RCC 7860 (cell line): ENCODE measurements at places on chromosomes 11 and 22.

DNA sequence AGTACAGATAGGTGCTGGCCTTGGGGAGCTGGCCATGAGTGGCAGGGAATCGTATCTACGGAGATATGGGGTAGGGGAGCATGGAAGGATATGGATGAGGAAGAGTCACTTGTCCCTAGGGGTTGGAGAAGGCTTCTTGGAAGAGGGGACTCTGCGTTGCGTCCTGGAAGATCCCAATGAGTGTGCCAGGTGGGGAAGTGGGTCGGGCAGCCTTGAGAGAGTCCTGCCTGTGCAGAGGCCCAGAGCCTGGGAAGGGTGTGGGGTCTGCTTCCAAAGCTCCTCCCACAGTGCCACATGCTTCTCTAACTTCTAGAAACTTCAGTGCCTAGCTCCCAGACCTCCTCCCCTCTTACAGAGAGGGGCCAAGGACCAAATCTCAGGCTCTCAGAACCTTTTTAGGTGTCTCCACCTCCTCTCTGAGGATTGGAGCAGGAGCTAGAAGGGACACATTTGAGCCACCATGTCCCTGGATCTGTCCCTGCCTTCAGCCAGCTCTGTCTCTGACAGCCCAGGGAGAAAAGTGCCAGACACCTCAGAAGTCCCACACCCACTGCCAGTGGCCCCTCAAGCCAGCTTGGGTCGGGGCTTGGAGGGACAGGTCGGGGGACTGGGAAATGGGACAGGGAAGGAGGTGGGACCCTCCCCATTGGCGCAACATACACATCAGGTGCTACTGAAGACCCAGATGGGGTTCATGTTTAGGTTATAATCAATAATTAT, 11.0 kb downstream of the RHBDD3 start:
- DNase-seq: no peak

DNA sequence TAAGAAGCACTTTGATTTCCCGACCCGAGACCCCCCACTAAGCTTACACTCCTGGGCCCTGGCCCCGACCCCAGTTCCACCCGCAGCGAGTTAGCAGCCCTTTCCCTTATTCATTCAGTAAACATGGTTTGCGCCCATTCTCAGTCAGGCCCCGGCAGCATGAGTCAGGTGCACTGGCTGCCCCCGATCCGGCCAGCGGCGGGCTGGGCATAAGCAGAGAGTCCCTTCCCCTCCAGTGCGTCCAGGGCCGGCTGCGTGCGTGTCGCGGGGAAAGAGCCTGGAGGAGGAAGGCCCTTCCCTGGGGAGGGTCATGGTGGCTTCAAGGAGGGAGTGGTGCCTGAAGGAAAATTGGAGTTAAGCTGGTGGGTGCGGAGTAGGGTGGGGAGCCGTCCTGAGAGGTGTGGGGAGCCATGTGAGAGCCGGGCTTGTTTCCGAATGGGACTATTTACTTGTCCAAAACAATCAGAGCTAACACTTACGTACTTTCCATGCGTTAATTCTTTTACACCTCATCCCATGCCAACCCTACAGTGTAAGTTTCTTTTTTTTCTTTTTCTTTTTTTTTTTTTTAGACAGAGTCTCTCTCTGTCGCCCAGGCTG, 657 bp downstream of the IGHMBP2 start:
- DNase-seq: no peak

DNA sequence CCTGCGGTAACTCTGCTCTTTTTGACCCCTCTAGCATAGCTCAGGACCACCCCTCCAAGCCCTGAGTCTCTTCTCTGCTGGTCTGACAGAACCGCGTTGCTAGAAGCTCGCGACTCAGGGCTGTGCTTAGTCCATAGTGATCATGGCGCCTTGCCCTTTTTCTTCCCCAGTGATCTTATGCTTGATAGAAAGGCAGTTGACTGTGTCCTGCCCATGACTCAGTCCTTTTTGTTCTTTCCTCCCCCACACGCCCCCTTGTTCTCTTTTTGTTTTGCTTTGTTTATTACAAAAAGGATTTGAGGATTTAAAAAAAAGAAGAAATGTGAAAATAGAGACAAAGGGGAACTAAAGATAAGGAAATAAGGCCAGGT, 17.5 kb downstream of the IL17RA start:
- DNase-seq: no peak

- no peak for DNase-seq
Observed at GRCh38 chr11:129388824-129389223, 13.2 kb downstream of the BARX2 start.

GRCh38 chr11:123475469-123475868, 45.4 kb downstream of the GRAMD1B start:
- no peak for DNase-seq

- DNase-seq: no peak
Observed at GRCh38 chr11:57357856-57358255, 19.7 kb downstream of the P2RX3 start.

- no peak for DNase-seq
Observed at GRCh38 chr22:33829546-33830280, 90.6 kb downstream of the LARGE1 start.

DNA sequence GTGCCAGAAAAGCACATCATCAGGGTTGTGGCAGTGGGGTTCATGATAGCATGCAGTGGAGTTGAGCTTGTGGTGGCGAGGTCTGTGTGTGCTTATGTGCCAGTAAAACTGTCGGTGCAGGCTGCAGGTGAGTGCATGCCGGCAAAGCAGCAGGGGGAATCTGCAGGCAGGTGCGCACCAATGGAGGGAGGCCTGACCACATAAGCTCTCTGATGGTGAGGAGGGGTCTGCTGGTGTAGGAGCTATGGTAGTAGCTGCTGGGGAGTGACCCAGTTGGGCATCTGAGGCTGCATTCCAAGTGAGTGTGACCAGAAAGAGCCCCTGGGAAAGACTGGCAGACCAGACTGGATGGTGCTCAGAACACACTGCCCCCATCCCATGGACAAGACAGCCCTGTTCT, 121.5 kb downstream of the CNTN5 start:
- DNase-seq: no peak

DNA sequence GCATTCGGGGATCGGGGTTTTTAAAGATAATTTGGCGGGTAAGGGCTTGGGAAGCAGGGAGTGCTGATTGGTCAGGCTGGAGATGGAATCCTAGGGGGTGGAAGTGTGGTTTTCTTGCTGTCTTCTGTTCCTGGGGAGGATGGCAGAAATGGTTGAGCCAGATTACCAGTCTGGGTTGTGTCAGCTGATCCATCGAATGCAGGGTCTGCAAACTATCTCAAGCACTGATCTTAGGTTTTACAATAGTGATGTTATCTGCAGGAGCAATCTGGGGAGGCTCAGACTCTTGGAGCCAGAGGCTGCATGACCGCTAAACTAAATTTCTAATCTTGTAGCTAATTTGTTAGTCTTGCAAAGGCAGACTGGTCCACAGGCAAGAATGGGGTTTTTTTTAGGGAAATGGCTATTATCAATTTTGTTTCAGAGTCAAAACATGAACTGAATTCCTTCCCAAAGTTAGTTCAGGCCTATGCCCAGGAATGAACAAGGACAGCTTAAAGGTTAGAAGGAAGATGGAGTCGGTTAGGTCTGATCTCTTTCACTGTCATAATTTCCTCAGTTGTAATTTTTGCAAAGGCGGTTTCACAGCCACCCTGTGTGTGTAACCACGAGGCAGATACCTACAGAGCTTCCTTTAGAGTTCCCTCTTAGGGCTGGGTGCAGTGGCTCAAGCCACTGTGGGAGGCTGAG, 10.2 kb downstream of the SCGB1A1 start:
- no peak for DNase-seq

GRCh38 chr11:38060136-38060535, 1462.1 kb upstream of the RAG2 start:
- DNase-seq: no peak

DNA sequence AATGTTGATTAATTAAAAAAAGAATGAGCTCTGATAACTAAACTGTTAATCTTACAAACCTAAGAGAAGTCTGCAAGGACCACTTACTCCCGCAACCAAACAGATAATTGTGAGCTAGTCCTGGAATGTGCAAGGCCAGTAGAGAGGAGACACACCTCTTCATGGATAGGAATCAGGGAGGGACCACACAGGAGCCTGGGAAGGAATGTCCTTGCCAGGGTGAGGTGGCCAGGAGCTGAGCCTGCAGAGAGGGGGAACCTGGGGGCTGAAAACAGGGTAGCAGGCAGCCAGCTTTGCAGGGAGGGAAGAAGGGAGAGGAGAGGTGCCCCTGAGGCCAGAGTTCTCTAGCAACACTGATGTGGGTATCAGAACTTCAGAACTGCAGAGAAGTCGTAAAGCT, 9.4 kb upstream of the NLRP10 start:
- no peak for DNase-seq

- no peak for DNase-seq
Observed at GRCh38 chr11:63660972-63661371, 10.2 kb downstream of the ATL3 start.

DNA sequence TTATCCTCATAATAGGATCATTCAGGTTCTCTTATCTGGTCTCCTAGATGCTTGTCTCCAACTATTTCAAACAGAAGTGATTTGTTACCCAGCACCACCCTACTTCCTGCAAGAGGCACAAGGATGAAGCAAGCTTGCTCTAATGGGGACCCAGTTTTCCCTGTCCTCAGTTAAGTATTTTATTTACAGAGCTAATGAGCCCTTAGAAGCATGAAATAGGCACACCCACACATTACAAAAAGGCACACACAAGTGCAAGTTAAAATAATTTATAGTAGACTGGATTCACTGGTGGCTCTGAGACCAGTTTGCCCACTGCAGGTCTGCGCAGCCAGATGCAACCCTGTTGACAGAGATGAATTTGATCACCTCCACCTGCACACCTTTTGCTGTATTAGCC, 167.5 kb downstream of the KIRREL3 start:
- no peak for DNase-seq

GRCh38 chr22:28884747-28885350, 1.5 kb downstream of the ZNRF3 start:
- DNase-seq: no peak

- DNase-seq: no peak
Observed at GRCh38 chr11:73404506-73405145, 28.4 kb downstream of the RELT start.

DNA sequence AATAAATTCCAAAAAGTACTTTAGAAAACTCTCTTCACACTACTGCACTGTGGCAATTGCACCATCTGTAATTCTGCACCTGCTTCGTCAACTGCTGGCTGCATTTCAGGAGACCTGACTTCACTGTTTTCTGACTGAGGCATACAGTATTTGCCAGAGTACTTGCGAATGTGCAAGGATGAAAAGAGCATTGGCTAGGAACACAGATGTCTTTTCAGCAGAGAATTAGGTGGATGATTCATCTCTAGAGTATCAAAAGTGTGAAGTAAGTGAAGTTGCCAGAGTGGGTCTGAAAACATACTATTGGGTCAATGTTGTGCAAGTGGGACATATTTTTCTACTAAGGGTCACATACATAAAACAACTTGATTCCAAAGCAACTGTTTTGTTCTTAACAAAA, 427.5 kb upstream of the CCDC90B start:
- no peak for DNase-seq
